ENCODE measurements at places on chromosomes 7 and 10. TPM values are rescaled to one million over a fixed set of nuclear protein-coding genes. Genes with fewer than 3 reads are reported as not detected.

GRCh38 chr7:1666823-1667565 lies 3.1 kb upstream of the ELFN1 start:
- no peak for DNase-seq

GRCh38 chr7:46153583-46153950 lies 232.5 kb upstream of the IGFBP3 start:
- no peak for DNase-seq

- peak; percentile 90 for DNase-seq
These were observed 68.3 kb downstream of the NAMPT start for GRCh38 chr7:106216517-106216922.

GRCh38 chr7:157789942-157790341 lies 453.1 kb downstream of the DNAJB6 start:
- DNase-seq: no peak

Gene ANKRD30A
- total RNA-seq: not detected
